Adrenal gland (tissue), 19 donors: ENCODE measurements at places on chromosomes 2 and 18.

GRCh38 chr2:182164686-182165085, 179.0 kb downstream of the PPP1R1C start:
- no peak for DNase-seq

DNA sequence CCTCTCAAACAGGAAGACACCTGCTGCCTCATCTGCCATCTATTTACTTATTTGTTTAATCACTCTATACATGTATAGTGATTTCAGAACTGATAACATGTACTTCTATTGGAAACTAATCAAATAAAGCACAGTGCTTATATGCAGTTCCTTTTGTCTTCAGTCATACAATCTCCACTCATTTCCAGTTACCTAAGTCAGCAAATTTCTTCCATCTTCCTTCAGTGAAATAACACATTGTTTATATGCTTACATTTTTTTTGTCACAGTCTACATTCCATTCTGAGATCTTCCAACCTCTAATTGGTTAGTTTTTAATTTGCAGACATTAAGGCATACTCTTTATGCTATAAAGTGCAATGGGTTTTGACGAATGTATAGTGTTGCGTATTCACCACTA, 300.6 kb downstream of the NAPG start:
- DNase-seq: no peak

GRCh38 chr2:227473122-227473461, 1.1 kb downstream of the AGFG1 start:
- DNase-seq: no peak

DNA sequence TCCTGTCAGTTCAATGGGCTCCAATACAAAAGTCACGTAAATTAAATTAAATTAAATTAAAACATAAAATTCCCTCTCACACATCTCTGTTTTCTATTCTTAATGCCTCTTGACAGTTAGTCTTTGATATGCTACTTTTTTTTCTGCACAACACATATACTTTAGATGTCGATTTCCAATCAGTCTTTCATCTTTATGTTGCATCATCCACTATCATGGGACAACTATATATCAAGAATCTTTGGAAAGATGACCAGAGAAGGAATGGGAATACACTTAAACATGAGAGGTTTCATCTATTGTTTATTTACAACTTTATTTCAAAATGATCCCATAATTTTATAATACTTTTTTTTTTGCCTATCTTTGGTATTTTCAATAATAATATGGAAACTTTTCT, 733.3 kb upstream of the FANCL start:
- DNase-seq: no peak

- DNase-seq: no peak
These were observed 239.1 kb upstream of the SLC14A2 start for GRCh38 chr18:45376193-45376592.

DNA sequence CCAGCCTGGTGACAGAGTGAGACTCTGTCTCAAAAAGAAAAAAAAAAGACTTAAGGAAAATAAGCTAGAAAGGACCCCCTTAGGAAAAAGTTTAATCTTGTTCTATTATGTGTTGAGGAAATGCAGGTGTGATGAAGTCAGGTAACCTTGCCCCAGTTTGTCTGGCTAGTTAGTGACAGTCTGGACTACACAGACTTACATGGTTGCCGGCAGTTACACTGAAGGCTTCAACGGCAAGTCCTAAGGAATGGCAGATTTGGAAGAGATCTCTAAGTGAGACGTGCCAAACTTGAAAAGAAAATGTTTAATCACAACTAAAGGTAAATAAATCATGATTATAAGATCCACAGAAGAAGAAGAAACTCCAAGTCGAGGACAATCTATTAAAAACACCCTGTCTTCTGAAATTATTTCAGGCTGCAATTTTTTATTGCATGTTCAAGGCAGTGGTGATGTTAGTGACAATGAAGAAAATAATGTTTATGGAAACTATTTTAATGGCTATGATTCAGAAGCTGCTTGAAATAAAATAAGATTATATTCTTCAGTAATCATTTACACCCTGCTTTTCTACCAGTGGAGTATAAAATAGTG, 84.2 kb downstream of the TTC27 start:
- no peak for DNase-seq

- DNase-seq: no peak
These were observed 61.4 kb downstream of the RPL31 start for GRCh38 chr2:101063352-101064124.

- DNase-seq: no peak
These were observed 96.4 kb downstream of the COBLL1 start for GRCh38 chr2:164745012-164745797.

GRCh38 chr2:225400060-225400511, 576 bp downstream of the NYAP2 start:
- DNase-seq: peak; percentile 32
